ENCODE measurements at places on chromosomes 12 and 14.

GRCh38 chr12:41993283-41993682, 151.4 kb downstream of the GXYLT1 start:
- DNase-seq, result no peak

- no peak for DNase-seq
Measured at GRCh38 chr12:19783547-19784444, 344.5 kb downstream of the AEBP2 start.

GRCh38 chr12:17134315-17134714, 528.4 kb upstream of the LMO3 start:
- DNase-seq, result no peak

DNA sequence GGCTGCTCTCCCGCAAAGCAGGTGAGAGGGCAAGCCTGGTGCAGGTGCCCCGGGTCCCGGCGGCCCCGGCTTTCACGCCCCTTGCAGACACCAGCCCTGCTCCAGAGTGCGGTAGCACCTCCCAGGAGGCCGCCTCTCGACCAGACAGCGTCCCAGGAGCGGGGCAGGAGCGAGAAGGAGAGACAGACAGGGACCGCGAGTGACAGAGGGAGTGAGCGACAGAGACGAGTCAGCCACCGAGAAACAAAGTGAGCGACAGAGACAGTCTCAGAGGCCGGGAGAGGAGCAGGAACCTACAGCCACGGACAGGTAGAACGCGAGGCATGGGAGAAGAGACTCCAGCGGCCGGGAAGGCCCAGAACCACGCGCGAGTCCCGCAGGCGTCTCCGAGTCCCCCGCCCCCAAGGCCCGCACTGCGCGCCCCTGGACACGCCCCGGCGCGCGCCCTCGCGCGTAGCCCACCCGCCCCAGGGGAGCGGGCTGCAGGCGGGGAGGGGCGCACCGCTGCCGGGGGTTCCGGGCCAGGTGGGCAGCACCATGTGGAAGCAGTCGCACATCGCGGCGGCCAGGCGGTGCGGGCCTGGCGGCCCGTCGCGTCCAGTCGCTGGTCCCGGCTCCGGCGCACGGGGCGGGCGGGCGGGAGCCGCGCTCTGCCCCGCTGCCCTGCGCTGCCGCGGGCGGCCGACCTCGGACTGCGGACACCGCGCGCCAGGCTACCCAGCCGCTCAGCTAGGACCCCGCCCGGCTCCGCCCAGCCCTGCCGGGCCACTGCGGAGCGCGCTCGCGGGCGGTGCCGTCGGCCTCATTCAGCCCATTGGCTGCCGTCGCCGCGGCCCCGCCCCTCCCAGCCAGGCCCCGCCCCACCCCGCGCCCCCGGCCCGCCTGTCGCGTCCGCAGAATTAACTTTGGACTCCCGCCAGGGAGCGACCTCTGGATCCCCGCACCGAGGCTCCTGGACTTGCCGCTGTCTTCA, at the start of gene AHNAK2:
AHNAK2 (minus strand) TSS at position 694 of the 973 bp plus-strand sequence; CDS start at position 557, 137 bp downstream.
- no peak for DNase-seq

- no peak for DNase-seq
Measured at GRCh38 chr12:105775343-105775742, 363.4 kb downstream of the NUAK1 start.

DNA sequence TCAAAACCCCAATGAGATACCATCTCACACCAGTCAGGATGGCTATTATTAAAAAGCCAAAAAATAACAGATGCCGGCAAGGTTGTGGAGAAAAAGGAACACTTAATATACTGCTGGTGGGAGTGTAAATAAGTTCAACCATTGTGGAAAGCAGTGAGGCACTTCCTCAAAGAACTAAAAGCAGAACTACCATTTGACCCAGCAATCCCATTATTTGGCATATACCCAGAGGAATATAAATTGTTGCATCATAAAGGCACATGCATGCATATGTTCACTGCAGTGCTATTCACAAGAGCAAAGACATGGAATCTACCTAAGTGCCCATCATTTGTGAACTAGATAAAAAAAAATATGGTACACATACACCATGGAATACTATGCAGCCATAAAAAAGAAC, 59.9 kb downstream of the MGST1 start:
- DNase-seq, result no peak

- no peak for DNase-seq
Measured at GRCh38 chr14:56177036-56177435, 58.8 kb downstream of the PELI2 start.

GRCh38 chr12:121357331-121357730, 5.1 kb upstream of the ANAPC5 start:
- no peak for DNase-seq

DNA sequence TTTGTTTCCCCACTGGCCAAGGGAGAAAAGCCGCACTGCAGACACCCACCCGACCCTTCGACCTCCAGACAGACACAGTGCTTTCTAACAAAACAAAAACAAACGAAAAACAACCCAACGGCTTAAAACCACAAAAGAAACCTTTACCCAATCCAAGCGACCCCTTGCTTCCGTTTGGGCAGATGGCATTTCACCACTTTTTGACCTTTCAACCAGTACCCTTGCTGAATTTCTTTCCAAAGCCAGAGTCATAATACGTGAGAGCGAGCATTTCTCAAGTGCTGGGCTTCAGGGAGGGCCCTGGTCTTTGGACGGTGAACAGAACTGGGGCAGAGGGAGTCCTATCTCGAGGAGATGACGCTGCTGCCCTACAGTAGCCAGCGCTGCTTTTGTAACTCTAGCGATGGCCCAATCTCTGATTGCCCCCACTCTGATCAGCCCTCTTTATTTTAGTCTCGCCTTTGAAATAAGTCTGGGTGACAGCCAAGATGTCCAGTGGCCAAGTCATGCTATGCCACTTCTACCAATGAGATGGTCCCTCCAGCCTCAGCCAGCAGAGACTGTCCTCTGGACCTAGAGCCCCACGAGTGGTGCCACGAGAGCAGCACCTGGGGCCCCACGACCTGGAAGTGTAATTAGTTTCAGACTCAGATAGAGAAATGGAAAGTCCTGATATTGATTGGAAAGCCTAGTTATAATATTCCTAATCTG, 21.9 kb upstream of the ADIPOR2 start:
- DNase-seq, result no peak

DNA sequence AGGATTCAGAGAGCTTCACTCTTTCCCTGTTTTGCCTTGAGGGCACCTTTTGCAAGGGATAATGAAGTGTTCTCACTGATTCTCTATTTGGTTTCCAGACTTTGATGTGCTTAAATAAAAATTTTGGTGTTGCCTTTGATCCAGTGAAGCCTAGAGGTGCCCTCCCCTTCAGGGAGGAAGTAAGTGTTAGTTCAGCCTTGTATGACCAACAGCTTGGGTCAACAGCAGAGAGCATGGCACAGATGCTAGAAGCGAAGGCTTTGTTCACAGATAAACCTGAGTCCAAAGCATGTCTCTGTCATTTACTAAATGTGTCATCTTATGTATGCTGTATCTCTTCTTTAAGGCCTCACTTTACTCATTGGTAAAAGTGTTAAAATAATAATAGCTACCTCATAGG, 52.8 kb upstream of the STXBP6 start:
- no peak for DNase-seq

DNA sequence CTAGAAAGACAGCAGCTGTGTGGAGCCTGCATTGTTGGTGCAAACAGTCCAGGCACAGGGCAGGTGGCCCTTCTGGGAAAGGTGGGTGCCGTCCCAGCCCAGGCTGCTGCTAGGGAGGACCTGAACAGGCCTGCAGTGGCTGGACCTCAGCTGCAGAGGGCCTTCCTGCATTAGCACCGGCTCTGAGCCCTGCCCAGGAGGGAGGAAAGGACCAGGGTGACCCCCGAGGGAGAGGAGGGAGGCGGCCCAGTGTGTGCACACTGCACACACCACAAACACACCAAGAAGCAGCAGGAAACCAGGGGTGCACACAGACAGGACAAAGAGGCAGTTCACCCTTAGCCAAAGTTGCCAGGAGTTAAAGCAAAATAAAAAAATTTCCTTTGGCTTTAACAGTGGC, 8.0 kb upstream of the PGAM5 start:
- DNase-seq, result no peak

DNA sequence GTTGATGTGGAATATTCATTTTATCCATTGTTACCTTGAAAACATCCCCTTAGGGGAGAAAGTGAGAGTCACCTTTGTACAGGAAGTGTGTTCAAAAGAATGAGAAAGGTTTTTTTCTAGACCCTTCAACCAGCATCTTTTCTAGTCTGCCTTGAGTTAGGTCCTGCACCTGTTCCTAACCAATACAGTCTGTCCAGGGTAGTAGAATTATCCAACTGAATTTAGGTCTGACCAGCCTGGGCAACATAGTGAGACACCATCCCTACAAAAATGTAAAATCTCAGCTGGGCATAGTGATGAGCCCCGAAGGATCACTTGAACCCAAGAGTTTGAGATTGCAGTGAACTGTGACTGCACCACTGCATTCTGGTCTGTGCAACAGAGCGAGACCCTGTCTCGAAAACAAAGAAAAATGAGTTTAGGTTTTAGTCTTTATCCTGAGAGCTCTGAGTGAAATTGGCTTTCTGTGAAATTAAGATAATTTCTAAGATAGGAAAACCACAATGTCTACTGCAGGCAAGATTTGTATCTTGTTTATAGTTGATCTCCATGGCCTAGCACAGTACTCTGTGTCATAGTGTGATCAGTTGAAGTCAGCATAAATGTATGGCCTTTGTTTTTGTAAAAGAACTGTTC, 25.2 kb downstream of the ARHGAP5 start:
- no peak for DNase-seq

GRCh38 chr12:119432949-119433348, 98.4 kb downstream of the CCDC60 start:
- no peak for DNase-seq

GRCh38 chr12:84701041-84701440, 211.6 kb downstream of the SLC6A15 start:
- DNase-seq, result no peak

DNA sequence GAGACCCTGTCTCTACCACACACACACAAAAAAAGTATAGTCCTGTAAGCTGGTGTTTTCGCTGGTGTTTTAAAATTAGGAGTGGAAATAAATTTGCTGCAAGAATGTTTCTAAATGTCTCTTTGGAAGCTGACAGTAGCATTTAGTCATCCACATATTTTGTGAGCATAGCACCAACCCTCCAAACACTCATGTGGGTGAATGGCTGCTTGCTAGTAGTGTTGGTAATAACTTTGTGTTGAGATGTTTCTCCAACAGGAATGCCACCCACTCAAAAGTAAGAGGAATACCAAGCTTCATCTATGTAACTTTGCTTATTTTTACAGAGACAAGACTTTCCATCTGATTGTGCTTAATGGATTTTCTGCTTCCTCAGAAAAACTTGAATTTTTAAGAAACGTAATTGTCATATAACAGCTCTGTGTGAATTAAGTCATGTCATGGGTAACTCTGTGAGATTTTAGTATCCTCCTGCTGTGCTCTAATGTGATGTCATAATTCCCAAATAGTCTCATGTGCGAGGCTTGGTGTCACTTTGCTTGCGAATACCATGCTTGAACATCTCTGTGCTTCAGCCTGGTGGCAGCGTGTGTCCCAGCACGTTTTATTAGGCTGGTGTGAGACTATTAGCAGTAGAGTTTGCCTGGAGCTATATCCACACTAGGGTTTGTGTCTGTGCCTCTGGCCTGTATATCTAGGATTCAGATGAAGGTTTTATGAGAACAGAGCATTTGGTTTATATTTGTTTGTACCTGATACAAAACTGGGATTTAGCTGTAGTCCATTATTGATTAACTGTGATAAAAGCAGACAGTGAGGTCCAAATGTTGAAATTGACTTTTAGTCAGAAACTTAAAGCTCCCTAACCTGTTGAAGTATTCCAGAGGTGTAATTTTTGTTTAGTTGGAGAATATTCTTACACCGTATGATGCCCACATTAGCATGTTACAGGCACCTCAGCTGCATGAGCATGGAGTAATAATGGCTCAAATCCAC, 80.5 kb downstream of the FBXW8 start:
- DNase-seq, result no peak

DNA sequence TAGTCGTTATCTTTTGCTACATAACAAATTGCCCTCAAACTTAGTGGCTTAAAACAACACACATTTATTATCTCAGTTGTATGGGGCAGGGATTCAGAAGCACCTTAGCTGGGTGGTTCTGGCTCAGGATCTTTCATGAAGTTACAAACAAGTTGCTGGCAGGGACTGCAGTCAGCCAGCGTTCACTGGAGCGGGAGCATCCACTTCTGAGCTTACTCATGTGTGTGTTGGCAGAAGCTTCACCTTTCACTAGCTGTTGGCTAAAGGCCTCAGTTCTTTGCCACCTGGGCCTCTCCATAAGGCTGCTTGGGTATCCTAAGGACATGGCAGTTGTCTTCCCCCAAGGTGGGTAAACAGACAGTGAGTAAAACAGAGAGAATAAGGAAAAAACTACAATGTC, 365.7 kb downstream of the RPS29 start:
- no peak for DNase-seq

DNA sequence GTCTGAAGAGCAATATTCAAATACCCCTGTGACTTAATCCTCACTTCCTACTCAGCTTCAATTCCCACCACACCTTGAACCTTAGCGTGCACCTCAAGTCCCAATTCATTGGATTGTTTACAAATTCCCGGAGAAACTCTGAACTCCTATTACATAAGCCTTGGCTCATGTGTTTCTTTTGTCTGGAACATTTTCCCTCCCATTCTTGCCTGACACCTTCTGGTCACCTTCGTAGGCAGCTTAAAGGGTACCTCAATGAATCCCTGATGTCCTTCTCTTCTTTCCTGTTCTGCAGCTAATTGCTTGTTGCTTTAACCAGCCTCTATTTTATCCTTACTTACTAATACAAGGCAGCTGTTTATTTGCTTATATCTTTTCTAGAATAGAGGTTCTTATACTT, 85.0 kb upstream of the SEL1L start:
- DNase-seq, result no peak

GRCh38 chr14:20827326-20827725, 24.7 kb upstream of the RNASE1 start:
- DNase-seq, result no peak

- DNase-seq, result no peak
Measured at GRCh38 chr14:79631276-79631675, 580.0 kb downstream of the DIO2 start.

- no peak for DNase-seq
Measured at GRCh38 chr14:54629635-54630360, 62.9 kb downstream of the SAMD4A start.

DNA sequence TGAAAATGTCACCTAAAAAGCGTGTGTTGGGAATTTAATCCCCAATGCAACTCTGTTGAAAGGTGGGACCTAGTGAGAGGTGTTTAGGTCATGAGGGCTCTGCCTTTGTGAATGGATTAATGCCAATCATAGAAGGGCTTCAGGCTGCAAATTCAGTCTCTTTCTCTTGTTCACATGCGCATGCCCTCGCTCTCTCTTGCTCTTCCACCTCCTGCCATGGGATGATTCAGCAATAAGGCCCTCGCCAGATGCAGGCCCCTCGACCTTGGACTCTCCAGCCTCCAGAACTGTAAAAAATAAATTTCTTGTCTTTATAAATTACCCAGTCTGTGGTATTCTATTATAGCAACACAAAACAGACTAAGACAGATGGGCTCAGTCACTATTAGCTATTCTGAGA, 55.4 kb downstream of the PLXNC1 start:
- DNase-seq, result no peak
